ENCODE measurements at places on chromosomes 13 and 19.

DNA sequence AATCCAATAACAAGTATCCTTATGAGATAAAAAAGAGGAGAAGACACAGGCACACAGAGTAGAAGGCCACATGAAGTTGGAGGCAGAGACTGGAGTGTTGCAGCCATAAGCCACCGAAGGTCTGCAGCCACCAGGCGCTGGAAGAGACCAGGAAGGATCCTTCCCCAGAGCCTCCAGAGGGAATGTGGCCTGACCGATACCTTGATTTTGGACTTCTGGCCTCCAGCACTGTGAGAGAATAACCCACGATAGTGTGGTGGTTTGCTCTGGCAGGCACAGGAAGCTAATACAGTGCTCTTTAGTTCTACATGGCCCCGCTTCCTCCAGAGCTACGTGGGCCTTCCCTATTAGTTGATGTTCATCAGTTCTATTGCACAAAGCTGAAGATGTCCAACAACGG lies 15.3 kb upstream of the SULT2A1 start:
- DNase-seq = no peak

DNA sequence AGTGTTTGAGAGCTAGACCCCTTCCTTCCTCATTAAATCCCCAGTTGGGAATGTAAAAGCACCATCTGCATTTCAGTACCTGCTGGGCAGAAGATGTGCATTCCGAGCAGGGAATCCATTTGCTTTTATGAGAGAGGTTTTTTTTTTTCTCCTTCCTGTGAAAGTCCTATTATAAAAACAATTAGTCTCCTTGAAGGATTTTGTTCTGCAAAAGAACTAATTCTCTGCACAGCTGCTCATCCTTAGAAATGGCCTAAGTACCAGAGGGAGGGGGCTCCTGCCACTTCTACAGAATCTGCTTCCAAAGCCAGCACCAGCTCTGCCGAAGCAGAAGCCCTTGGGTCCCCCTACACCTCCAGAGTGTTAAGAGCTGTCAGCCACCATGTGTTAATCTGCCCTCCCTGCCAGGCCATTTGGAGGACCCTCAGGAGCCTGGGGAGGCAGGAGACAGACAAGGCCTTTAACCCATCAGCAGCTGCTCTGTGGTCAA lies 36.4 kb upstream of the SERPINE3 start:
- DNase-seq = no peak

- no peak for DNase-seq
Measured at GRCh38 chr19:19236173-19236572, 24.4 kb downstream of the NCAN start.

DNA sequence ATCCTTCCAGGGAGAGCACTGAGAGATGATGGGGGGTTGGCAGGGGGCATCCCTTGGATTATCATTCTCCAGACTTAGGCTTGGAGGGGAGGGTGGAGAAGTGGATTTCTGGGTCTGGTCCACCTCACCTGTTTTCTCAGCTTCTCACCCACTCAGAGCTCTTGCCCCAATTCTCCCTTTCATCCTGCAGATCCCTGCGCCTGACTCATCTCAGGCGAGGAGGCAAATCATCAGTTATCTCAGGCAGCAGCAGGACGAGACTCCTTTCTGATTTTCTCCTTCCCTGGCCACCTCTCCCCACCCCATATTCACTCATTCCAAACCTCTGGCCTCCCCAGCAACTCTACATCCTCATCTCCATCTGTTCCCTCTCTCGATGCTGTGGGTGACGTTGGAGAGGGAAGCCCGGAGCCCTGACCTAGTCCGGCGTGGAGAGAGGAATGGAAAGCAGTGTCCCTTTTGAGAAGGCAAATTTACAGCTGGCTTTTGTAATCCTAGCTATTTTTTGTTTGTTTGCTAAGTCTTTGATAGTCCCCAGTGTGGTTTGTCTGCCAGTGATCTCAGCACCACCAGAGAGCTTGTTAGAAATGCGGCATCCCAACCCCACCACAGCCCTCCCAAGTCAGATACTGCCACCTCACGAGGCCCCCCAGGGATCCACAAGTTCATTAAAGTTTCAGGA lies 24.0 kb upstream of the TPT1 start:
- DNase-seq = no peak

- DNase-seq = no peak
Measured at GRCh38 chr13:73715114-73715910, 418.9 kb downstream of the KLF12 start.

DNA sequence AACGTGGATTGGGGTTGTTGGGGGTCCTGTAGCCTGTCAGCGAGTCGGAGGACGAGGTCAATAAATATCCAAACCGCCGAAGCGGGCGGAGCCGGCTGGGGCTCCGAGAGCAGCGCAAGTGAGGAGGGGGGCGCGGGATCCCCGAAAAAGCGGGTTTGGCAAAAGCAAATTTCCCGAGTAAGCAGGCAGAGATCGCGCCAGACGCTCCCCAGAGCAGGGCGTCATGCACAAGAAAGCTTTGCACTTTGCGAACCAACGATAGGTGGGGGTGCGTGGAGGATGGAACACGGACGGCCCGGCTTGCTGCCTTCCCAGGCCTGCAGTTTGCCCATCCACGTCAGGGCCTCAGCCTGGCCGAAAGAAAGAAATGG lies 754 bp upstream of the SIX5 start:
- no peak for DNase-seq

DNA sequence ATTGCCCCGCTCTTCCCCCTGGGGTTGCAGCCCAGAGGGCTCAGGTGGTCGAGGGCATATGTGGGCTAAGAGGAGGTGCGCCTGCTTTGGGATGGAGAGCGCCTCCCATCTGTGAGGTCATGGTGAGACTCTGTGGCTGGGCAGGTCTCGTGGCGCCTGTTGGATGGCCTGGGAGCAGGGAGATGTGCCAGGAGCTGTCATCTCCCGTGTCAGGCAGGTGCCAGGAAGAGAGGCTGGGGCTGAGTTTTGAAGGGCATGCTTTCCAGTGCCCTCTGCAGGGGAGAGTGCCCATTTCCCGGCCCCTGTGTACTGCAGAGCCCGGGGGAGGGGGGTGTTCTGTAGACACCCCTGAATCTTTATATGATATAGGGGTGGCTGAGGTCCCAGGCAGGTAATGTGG lies 2.8 kb downstream of the WTIP start:
- DNase-seq = no peak

DNA sequence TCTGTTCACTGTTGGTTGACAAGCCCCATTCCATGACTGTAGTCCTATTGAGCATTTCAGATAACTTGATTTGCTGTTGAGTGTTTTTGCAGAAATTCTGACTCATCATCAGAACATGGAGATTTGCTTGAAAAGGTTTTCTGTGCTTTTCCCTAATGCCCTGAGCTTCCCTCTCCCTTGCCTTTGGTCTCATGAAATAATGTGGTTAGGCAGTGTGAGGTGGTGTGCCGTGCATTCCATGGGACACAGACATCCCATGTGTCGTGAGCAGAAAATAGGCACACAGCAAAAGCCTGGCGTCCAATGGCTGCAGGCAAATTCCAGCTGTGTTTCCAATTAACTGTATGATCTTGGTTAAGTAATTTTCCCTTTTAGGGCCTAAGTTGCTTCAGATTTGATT lies 197.4 kb downstream of the DLEU7 start:
- no peak for DNase-seq

DNA sequence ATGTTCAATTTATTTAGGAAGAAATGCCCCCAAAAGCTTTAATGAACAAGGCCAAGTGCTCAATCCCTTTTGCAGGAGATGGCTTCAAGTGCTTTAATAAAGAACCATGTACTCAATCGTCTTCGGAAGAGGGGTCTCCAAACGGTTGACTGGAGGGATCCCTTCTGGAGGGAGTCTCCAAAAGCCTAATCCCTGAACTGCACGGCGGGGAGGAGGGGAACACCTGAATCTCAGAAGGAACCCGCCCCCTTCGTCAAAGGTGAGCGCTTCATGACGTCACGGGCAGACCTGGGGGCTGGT lies 505 bp downstream of the PAF1 start:
- no peak for DNase-seq

DNA sequence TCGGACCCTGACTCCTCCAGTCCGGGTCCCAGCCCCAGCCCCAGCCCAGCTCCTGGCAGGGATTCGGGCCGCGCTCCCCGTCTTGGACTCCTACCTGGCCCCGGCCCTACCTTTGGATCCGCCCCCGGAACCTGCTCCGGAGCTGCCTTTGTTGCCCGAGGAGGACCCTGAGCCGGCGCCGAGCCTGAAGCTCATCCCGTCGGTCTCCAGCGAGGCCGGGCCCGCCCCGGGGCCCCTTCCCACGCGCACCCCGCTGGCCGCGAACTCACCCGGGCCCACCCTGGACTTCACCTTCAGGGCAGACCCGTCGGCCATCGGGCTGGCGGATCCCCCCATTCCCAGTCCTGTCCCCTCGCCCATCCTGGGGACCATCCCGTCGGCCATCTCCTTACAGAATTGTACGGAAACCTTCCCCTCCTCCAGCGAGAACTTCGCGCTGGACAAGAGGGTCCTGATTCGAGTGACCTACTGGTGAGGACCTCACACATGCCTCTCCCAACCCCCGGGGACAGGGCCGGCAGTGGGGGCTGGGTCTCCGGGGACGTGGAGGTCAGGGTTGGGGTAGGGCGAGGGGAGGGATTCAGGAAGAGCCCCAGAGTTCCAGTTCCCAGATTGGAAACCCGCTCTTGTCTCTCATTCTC lies 732 bp downstream of the SELENOV start:
- no peak for DNase-seq

DNA sequence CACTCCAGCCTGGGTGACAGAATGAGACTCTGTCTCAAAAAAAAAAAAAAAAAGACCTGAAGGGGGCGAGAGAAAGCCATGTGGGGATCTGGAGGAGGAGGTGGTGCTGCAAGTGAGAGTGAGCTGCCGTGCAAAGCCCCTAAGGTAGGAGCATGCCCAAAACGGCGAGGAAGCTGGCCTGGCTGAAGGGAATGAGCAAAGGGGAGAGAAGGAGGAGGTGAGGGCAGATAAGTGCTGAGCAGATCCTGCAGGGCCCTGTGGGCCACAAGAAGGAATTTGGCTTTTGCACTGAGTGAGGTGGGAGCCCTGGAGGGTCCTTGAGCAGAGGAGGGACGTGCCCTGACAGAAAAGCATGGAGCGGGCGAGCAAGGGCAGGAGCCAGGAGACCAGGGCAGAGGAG lies 19.4 kb upstream of the ADGRE5 start:
- DNase-seq = no peak

DNA sequence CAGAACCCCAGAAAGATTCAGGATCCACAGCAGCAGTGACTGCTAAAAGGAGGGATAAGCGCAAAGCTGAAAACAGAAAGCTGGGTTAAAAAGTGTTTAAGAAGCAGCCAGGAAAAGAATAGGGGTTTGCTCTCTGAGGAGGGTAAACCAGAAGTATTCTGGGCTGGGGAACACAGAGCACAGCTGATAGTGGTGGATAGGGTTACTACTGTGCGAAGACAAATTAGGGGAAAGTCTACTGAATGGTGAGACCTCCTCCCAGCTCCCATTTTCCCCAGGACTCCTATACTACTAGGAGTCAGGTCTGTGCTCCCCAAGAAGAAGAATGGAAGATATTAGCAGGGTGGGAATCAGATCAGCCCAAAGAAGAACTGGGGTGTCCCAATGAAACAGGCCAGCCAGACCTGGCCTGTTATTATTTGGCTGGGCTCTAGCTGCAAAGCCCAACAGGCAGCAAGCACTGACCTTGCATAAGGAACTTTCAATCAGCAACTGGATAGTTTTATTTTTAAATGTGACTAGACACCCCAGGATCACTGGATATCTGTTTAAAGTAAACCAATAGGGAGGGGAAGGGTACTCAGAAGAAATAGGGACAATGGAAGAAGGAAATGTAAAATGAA lies 43.5 kb upstream of the SERTM1 start:
- no peak for DNase-seq

- no peak for DNase-seq
Measured at GRCh38 chr13:21671620-21672286, 880 bp downstream of the FGF9 start.

DNA sequence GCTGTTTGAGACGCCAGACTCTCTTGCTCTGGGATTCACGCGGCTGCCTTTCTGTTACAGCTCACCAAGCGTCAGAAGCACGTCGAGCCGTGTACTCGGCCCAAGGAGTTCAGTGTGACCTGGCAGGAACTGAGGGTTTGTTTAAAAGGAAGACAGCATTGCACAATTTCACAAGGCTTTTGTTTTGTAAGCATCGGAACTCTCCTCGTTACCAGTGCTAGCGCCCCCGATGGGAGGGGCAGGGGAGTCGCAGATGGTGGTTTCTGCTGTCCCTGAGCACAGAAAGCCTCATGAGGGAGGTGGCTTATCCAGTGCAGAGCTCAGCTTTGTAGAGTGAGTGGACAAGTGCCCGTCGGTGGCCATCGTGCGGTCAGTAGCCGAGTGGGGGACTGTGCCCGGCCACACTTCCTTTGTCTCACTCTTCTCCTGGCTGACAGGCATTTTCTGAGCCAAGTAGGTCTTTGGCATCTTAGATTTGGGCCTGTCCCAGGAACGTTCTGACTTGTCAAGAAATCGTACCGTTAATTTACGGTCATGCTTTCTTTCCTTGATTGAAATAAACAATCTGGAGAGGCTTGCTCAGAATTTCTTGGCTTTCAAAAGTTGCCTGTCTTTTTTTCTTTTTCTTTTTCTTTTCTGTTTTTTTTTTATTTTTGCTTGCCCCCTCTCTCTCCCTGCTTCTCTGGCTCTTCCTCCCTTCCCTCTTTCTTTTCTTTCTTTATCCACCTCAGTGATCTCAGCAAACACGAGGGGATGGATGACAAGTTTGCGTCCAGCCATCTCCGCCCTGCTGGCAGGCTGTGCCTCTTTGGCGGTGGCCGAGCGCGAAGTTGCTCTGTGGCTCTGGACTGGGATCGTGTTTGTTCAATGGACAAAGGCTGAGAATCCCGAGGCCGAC lies 7.7 kb downstream of the KDM4B start:
- DNase-seq = peak; percentile 82

DNA sequence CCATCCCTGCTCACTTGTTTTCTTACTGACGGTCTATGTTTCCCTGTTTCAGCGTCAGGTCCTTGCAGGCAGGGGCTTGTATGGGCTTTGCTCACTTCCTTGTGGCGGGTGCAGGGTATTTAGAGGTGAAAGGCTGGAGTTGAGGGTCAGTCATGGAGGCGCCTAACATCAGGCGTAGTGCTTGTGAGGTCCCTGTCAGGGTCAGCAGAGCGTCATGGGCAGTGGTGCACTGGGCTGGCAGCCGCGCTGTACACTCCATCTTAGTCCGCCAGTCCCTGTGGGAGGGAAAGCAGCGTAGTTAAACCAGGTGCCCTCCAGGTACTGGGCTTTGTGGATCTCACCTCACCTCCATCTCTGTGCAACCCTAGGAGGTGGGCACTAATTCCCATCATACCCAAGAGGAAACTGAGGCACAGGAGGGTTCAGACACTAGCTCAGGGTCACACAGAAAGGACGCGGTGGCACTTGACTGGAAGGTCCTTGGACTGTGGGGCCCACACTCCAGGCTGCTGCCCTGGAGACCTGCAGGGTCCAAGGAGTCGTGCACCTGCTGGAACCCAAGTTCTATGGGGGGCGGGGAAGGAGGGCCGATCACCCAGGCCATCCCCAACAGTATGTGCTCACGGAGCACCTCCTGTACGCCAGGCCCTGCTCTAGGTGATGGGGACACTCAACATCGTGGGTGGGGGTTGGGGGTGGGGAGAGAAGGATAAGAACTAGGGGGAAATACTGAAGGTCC lies 4.6 kb downstream of the GRAMD1A start:
- no peak for DNase-seq

GRCh38 chr19:12774588-12775555 lies at the start of gene HOOK2:
Gene HOOK2 (minus strand): TSS chr19:12775552. CDS start chr19:12775449, 103 bp downstream.
- DNase-seq = no peak
